ENCODE measurements at places on chromosomes 7 and 10.
A peak's percentile ranks its signal among the peaks of the same experiment; 100 is the strongest.

DNA sequence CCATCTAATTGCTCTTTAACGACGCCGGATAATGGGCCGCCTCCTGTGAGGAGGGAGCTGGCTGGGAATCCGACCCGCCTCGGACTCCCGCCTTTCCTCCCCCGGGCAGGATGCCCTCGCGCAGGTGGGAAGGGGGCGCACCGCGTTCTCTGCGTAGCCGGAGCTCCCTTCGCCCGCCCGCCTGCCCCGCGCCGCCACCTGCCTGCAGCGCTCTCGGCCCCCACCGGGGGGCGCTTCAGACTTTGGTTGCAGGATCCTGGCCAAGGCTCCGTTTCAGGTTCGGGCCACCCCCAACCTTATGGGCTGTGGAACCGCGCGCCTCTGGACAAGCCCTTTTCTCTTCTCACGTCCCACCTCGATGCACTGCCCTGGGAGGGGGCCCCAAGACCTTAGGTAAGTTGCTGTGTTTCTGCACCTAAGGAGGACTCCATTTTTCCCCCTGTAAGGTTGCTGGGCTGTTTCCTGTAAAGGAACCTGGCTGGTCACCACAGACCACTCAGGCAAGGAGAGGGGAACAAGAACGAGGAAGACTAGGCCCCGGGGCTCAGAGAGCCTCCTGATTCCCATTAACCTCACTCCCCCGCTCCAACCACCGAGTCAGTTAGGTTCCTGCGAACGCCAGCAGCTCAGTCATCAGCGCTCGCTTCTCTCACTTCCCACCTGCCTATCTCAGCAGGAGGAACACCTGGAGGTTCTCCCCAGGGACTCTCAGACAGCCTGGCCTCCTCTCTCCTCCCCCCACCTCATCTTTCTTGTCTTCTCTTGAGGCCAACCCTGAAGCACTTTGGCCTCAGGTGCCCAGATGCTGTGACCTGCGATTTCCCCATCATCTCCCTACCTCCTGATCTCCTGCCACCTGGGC is 11.3 kb upstream of the KAZALD1 start:
- DNase-seq: no peak

DNA sequence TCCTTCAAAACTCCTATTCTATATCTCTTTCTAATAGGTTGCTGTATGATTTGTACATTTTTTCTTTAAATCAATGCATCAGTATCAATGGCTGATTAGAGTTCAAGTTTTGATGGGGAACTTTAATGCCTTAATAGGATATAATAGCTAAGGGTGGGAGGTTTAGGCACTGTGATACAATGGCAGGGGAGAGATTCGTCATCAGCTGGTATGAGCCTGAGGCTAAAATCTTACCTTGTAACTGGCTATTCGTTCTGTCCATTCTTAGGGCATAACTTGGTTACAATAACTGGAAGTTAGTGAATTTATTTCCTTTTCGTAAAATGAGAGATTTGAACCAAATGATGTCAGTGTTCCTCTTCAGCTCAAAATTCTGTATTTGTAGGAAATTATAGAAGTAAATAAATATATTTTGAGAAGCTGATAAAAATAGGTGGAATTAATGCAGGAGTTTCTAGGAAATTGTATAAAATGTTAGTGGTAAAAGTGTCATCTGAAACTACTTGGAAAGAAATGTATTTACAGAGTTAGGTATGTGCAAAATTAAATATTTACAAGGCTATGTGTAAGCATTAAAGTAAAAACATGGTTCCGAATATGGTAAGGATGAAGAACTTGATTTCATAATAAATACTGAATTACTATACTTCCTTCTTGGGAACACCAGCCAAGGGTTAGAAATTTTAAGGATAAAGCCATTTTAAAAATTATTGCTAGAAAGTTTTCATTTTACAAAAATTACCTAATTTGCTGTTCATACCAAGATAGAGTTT is 27.5 kb upstream of the NAMPT start:
- no peak for DNase-seq

DNA sequence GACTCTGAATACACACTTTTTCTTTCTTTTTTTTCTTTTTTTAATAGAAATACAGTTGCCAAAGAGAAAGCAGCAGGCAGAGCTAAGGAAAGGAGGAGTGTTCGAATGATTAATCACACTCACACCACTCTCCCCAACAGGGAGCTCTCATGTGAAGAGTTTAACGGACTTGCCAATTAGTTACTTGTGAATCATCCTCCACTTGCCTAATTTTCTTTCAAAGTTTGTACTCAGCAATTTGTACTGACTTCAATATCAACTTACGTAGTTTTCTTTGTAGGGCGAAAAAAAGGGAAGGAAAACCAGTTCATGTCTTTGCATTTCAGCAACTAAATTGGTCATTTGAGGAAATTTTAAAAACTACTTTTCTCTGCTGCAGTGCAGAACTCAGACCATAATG is 109.2 kb downstream of the PIP4K2A start:
- DNase-seq: no peak

DNA sequence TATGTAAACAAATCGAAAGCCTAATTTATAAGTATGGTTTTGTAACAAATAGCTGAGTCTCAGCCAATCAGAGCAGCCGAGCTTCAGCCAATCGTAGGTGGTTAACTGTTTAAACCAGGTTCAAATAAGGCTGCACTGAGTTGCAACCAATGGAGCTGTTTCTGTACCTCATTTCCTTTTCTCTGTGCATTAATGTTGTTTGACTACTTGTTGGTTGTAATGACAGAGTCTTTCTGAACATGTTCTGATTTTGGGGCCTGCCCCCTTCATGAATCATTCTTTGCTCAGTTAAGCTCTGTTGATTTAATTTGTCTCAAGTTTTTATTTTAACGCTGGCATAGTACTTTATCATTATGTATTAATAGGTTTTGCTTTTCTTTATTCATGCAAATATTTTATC is 14.6 kb downstream of the OTUD1 start:
- no peak for DNase-seq

DNA sequence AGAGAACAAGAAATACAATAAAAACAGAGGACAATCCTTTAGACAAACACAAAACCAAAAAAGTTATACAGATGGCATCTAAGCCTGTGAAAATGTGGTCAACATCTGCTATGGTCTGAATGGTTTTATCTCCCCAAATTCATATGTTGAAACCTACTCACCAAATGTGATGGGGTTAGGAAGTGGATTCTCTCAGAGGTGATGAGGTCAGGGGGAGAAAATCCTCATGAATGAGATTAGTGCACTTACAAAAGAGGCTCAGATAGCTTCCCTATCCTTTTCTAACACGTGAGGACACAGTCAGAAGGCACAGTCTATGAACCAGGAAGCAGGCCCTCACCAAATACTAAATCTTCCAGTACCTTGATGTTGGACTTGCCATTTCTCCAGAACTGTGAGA is 147.8 kb upstream of the GPR22 start:
- no peak for DNase-seq

DNA sequence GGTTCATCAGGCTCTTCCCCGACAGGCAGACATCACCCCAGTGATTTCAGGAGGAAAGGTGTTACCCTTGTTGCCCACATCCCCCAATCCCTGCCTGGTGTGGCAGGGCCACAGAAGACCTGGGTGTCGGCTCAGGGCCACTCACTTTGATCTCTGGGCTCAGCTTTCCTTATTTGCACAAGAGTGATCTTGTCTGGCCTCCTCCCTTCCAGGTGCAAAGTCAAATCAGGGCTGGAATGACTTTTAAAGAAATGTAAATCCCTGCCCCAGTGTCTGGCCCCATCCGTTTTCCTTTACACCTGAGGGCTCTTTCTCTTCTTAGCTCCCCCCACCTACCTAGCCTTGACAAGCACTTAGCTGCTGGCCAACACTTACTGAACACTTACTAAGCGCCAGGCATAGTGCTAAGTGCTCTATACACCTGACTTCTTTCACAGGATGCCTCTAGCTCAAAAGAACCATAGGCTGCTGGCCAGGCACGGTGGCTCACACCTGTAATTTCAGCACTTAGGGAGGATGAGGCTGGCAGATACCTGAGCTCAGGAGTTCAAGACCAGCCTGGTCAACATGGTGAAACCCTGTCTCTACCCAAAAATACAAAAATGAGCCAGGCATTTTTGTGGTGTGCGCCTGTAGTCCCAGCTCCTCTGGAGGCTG is 979 bp upstream of the NODAL start:
- DNase-seq: no peak

- no peak for DNase-seq
Measured at GRCh38 chr10:32210306-32211045, 136.5 kb downstream of the EPC1 start.

DNA sequence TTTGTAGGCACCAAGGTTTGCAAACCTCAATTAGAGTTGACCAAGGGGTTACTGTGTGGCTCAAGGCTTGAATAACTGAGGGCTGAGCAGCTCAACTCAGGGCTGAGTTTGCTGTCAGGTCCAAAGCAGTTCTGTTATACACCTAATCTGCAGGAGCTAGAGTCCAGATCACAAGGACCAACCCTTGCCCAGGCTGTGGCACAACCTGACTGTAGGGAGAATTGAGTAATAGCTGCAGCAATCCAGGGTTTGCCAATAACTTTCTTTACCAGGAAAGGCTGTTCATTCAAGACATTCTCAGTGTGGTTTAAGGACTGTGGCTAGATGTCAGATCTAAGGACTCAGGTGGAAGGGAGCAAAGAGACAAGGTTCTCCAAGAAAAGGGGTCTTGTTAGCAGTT is 115.6 kb upstream of the IMMP2L start:
- DNase-seq: no peak

GRCh38 chr10:69392481-69393000 is 24.2 kb downstream of the TACR2 start:
- DNase-seq: peak; percentile 51

GRCh38 chr10:49116509-49117375 is 1.4 kb upstream of the VSTM4 start:
- DNase-seq: no peak

DNA sequence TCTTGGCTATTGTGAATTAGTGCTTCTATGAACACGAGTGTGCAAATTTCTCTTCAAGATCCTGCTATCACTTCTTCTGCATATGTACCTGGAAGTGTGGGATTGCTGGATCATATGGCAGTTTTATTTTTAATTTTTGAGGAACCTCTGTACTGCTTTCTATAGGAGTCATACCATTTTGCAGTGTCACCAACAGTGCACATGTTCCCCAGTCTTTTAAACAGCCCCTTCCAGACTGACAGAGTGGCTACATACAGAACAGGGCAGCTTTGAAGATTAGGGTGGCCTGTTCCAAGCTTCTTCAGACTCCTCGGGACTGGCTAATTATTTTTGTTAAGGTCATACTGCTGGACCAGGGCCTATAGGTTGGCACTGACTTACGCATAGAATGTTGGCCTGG is 82.9 kb downstream of the AUTS2 start:
- no peak for DNase-seq

DNA sequence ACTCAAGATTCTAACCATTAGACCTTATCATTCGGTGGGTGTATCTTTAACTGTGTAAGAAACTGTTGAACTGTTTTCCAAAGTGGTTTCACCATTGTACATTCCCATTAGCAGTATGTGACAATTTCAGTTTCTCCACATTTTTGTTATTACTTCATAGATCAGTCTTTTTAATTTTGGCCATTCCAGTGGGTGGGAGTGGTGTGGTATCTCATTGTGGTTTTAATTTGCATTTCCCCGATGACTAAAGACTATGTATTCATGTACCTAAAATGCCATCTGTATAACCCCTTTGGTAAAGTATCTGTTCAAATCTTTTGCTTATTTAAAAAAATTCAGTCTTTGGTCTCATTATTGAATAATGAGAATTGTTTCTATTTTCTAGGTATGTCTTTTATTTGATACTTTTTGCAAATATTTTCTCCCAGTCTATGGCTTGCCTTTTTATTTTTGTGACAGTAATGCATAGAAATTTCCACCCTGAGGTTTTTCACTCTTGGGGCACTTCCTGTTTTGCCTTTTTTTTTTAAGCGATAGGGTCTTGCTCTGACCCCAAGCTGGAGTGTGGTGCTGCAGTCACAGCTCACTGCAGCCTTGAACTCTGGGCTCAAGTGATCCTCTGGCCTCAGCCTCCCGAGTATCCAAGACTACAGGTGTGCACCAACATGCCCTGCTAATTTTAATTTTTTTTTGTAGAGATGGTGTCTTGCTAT is 141.1 kb upstream of the ITGB1 start:
- DNase-seq: no peak

DNA sequence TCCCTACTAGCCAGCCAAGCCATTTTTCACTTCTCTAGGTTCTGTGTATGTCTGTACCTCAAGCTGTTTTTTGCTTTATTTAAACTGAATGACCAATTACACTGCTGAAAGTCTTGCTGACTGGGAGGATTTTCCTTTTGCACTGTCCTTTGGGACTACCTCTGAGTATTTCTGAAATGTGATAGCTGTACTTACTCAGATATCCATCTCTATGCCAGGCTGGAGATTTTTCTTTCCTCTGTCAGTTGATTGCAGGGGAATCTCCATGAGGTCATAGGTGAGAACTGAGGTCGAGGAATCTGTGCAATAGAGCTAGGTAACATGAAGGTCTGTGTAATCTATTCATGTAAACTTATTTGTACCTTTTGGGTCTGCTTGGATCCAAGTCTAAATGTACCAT is 38.9 kb upstream of the ANKRD1 start:
- no peak for DNase-seq

- no peak for DNase-seq
Measured at GRCh38 chr7:51079494-51079893, 237.1 kb downstream of the COBL start.

DNA sequence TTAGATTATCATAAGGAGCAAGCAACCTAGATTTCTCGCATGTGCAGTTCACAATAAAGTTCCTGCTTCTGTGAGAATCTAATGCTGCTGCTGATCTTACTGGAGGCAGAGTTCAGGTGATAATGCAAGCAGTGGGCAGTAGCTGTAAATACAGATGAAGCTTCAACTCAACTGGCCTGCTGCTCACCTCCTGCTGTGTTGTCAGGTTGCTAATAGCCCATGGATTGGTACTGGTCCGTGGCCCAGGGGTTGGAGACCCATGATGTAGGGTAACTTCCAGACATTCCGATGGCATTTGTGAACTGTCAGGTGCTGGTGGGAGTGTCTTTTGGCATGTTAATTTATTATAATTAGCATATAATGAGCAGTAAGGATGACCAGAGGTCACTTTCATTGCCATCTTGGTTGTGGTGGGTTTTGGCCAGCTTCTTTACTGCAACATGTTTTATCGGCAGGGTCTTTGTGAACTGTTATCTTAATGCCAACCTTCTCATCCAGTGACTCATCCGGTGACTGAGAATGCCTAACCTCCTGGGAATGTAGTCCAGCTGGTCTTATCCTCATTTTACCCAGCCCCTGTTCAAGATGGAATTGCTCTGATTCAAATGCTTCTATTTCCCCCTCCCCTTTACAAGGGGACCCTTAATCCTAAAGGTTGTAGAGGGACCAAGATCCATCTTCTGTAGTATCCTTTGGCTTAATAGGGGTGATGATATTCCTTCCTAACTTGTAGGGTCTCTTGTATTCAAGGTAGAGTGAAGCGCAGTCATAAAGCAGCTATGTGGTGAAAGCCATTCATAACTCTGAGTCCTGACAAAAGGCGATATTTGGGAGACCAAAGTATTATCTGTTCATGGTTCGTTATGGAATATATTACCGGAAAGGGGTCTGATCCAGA is 165.8 kb downstream of the CCSER2 start:
- no peak for DNase-seq

DNA sequence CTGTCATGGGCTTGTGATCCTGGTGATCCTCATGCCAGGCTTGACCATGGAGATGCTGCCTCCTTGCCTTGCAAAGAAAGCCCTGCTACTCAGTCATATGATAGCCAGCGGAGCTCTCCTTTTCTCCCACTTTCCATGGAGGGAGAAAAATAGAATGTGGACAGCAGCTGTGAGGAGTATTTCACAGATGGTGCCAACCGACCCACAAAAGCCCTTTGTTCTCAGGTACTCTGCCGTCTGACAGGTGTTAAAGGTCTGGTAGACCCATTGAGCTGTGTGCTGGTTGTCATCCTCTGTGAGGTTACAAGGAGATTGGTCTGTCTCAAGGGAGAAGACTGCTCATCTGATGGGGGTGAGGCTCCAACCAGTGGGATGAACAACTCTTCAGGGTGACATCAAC is 29.5 kb upstream of the COBL start:
- DNase-seq: no peak
